T-cell (primary cell): ENCODE measurements at places on chromosomes 3 and 15.
A peak's percentile ranks its signal among the peaks of the same experiment; 100 is the strongest.

- DNase-seq, result no peak
Observed at GRCh38 chr3:177516158-177517011, 319.1 kb upstream of the TBL1XR1 start.

GRCh38 chr3:148381051-148381450 is 316.7 kb upstream of the AGTR1 start:
- no peak for DNase-seq

DNA sequence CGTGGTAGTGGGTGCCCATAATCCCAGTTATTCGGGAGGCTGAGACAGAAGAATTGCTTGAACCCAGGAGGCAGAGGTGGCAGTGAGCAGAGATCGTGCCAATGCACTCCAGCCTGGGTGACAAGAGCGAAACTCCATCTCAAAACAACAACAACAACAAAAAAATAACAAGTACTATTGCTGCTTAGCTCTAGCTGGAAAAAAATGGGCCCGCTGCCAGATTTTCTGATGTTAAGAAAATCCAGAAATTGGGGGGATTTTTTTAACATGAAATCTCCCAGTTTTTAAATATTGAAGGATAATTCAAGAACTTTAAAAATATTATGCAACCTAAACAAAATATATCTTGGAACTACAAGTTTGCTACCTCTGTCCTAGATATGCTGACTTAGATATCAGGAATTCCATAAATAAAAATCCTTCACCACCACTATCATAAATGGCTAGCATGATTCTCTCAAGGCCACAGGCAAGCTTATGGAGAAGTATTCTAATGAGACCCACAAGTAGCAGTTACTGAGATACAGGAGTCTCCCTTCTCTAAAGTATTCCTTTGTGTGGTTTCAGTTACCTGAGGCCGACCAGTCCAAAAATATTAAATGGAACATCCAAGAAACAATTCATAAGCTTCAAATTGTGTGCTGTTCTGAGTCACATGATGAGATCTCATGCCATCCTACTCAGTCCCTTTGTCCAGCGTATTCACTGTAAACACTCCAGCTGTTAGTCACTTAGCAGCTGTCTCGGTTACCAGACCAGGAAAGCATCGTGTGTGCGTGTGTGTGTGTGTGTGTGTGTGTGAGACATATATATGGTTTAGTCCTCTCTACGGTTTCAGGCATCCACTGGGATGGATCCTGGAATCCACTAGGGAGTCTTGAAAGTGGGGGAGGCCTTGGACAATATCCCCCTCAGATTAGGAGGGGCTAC is 277.2 kb downstream of the TBL1XR1 start:
- no peak for DNase-seq

GRCh38 chr3:113205481-113205880 is 5.9 kb upstream of the BOC start:
- no peak for DNase-seq

- DNase-seq, result peak; percentile 47
Observed at GRCh38 chr15:38560456-38560926, 4.1 kb downstream of the RASGRP1 start.

GRCh38 chr15:61633951-61634350 is 404.8 kb upstream of the RORA start:
- DNase-seq, result no peak

GRCh38 chr15:88440021-88440420 is 27.2 kb downstream of the MRPL46 start:
- DNase-seq, result no peak

- no peak for DNase-seq
Observed at GRCh38 chr3:153591561-153592245, 429.7 kb downstream of the RAP2B start.

GRCh38 chr15:41996921-41997592 is 23.8 kb downstream of the PLA2G4E start:
- DNase-seq, result no peak

DNA sequence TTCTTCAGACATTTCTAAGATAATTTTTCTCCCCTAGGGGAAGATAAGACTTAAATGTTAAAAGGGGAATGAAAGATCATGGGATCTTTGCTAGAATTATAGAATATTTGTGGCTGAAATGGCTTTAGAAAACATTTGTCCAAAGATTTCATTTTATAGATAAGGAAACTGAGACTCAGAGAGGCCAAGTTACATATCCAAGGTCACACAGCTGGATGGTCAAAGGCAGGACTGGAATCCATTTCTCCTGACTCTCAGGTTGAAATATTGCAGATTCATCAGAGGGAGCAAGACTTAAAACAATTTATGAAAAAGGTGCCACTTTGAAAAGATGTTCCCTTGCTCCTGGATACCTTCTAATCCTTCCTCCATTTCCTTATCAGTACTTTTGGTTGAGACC is 19.5 kb upstream of the LEKR1 start:
- no peak for DNase-seq

DNA sequence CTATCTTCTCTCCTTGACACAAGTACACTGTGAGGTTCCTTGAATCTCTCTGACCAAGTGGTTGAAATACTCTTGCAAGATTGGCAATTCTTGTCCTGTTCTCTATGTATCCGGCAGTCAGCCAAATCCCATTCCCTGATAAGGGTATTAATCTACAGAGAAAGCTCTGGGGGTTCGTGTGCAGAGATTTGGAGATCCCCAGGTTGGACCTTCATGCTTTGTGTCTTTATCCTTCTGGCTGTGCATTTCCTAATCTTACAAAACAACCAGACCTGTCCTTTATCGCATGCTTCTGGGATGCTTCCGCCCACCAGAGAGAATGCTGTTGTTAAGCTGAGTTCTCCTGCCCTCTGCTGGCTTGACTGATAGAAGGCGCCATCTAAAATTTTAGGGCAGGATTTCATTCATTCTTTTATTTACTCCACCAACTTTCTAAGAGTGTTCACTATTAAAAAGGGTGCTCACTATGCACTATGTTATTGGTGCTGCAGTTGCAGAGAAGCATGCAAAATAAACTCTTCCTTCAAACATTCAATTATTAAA is 8.6 kb upstream of the SST start:
- DNase-seq, result peak; percentile 13

- no peak for DNase-seq
Observed at GRCh38 chr3:160125258-160125657, 100.0 kb upstream of the C3orf80 start.

GRCh38 chr15:69852482-69852881 is 245.2 kb downstream of the TLE3 start:
- DNase-seq, result no peak

DNA sequence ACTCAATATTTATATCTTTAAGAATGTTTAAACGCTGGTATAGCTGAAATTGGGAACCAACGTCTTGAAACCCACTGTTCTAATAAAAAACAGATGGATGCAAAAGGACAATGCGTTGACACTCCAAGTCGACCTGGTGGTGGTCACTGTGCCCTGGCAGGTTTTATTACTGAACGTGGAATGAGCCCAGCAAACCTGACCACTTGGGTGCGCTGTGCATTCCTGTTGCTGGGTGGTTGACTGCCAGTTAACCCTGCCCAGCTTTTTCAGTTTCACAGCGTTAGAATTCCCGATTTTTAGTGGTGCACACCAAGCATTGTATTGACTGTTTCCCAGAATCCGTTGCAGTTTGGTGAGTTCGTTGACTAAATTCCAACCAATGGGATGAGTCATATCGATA is 384.4 kb downstream of the OCA2 start:
- no peak for DNase-seq

DNA sequence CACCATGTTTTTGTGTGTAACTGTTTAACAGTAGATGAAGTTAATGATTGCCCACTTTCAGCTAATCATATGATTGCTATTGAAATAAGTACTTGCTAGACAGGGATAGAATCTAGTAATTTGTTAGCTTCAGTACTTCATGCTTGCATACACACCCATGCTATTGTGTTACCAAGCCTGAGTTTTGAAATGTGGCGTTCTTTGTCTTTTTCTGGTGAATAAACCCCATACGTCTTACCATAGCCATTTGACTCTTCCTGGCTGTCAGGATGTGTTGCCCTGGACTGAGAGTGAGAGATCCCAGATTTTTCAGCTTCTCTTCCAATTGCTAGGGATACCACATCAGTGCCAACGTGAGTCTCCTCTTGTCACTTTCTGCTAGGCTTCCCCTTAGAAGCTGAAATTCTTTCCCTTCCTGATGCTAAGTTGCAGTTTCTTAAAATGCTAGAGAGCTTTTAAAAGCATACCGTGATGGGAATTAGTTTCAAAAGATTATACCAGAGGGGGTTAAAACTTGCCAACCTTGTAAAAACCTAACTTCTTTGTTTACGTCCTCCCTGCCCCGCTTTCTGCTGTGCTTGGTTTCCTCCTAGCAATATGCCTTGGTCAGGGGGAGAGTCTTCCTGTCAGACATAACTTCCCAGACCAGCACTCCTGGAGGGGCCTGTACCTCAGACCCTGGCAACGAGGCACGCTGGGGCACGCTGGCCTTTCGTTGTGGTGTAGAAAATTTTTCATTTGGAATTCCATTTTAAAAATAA is 62.9 kb upstream of the ULK4 start:
- no peak for DNase-seq

GRCh38 chr15:73504885-73505284 is 61.9 kb downstream of the REC114 start:
- DNase-seq, result no peak

DNA sequence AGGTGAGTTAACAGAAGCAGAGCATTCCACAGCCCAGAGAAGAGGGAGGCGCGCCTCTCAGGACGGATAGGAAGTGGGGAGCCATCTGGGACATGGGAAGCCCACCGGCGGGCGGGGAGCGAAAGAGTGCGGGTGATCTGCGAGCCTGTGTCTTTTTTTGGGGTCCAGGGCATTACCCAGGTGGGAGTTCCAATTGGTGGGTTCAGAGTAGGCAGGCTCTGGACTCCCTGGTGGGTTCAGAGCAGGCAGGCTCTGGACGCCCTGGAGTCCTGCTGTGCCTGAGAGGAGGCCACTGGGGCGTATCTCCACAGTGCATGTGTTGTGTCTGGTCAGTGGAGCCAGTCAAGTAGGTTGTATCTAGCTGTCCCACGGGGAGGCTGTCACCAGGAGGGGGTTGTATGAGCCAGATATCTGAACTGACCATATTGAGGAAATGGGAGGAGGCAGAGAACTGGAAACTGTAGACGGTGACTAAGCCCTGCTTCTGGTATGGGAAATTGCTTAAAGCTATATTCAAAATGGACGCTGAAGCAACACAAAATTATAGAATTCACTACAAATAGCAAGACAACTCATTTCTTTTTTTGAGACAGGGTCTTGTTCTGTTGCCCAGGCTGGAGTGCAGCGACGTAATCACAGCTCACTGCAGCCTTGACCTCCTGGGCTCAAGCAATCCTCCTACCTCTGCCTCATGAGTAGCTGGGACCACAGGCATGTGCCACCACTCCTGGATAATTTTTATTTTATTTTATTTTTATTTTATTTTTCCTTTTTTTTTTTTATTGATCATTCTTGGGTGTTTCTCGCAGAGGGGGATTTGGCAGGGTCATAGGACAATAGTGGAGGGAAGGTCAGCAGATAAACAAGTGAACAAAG is 34.5 kb upstream of the CHST2 start:
- DNase-seq, result no peak

- DNase-seq, result no peak
Observed at GRCh38 chr3:194987571-194988494, 283.1 kb downstream of the XXYLT1 start.

DNA sequence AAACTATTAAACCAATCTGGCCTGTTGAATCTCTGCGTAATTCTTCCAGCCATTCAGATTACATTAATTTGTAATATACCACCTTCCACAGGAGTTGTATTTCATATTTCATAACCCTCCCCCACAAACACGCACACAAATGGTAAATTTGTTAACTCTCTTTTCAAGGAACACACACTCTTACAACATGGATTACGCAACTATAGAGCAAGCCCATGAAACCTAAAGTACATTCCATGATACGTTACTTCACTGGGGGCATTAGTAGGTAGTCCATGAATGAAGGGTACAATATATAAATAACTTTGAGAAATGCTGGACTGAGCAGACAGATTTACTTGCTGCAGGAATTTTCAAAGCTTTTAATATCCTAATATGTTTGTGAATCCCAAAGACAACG is 65.0 kb downstream of the TRIM69 start:
- DNase-seq, result no peak

GRCh38 chr3:17301271-17301670 is 416.5 kb downstream of the PLCL2 start:
- no peak for DNase-seq

DNA sequence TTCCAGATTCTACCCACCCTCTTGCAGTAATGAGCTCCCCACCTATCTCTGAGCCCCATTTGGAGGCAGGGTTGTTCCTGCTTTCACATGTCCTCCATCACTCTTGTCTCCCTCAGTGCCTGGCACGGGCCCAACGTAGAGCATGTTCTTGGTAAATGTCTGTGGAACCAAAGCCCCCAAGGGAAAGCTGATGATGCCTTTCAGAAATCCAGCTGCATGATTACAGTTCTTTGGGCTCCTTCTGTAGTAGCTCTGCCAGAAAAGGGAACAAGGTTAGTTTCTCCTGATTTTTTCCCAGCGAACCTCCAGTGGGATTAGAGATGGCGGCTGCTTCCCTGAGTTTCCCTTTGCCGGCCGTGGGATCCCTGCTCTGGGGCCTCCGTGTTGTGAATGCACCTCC is 39.3 kb downstream of the CGNL1 start:
- DNase-seq, result no peak

DNA sequence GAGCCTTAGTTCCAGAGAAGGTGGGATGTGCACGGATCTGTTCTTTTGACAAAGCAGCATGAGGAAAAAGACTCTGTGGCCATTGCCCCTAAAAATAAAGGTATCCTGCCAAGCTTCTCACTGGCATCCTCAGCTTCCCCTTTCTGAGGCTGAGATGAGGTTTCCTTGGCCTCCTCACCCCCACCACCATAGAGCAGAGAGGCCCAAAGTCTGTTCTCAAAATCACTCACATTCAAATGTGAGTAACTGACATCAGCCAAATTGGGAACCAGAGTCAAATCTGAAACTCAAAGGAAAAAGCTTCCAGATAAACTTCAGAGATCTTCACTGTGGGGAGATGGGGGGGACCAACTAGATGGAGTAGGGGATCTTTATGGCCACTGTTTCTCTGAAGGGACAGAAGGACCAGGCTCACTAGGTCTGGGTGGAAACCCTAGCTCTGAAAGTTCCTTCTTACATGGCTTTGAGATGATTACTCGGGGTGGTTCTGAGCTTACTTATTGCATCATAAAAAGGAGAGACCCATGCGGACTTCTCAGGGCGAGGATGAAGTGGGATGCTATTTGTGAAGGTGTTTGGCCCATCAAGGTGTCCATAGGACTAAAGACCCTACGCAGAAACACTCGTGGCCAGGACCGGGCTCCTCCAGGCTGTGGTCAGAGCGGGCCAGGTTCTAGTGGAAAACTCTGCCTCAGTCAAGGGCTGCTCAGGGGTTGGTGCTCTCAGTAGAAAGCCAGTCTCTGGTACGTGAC is 61.5 kb upstream of the MEF2A start:
- DNase-seq, result no peak

DNA sequence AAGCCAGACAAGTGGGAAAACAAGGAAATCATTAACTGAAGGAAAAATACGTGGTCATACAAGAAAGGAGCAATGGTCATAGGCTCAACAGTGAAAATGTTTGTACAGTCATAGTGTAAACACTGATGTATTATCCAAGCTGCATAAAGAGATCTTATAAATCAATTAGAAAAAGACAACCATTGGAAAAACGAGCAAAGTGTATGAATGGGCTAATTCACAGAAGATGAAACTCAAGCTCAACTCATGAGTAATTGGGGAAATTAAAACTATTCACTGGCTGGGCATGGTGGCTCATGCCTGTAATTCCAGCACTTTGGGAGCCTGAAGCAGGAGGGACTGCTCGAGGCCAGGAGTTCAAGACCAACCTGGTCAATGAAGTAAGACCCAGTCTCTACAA is 6.4 kb upstream of the IGF2BP2 start:
- no peak for DNase-seq

GRCh38 chr15:50257924-50258323 is 7.6 kb downstream of the HDC start:
- no peak for DNase-seq

GRCh38 chr15:94305133-94305532 is 73.8 kb downstream of the MCTP2 start:
- no peak for DNase-seq
